ENCODE measurements at places on chromosomes 3 and 15.

- ATAC-seq, result no peak
Measured at GRCh38 chr3:152496286-152496685, 227.6 kb downstream of the MBNL1 start.

DNA sequence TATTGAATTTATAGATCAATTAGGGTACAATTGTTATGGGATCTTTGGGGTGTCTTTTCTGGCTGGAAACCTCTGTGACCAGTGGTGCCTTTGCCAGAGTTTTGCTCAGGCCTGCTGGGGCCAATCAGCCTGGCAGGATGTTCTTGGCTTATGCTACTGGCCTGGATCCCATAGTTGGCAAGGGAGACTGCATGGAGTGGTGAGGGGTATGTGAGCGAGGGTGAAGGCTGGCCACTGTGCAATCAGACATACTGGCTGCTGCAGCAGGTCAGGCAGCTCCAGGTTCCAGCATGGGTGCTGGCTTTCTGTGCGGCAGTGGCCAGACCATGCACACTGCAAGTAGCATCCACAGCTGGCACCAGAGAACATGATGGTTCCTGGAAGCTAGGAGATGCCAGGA lies 1053.2 kb upstream of the GBE1 start:
- no peak for ATAC-seq

- peak; percentile 81 for ATAC-seq
Measured at GRCh38 chr3:43203022-43203421, 83.3 kb upstream of the SNRK start.

- no peak for ATAC-seq
Measured at GRCh38 chr3:72890166-72890925, 2.5 kb downstream of the GXYLT2 start.

GRCh38 chr15:42732095-42732827 lies 4.7 kb downstream of the CDAN1 start:
- ATAC-seq, result no peak

DNA sequence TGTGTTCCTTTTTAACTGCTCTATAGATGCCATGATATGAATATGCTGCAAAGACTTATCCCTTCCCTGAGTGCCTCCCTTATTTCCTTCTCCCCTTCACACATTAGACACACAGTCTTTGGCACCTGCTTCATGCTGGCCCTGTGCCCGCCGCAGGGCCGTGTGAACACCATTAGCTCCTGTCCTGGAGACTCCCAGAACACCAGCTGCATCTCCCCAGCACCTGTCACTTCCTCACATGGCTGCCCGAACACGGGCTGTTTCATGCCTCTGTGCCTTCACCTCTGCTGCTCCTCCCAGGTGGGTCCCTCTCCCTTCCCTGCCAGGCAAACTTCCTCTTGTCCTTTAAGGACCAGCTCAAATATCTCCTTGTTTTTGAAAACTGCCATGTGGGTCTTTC lies 40.5 kb upstream of the SEC13 start:
- ATAC-seq, result no peak

All from SK-N-SH treated with all-trans-retinoic acid at 6 μM for 48 hours (cell line).